A549 treated with dexamethasone at 1 μM for 4 hours (cell line): ENCODE measurements at places on chromosomes 3 and 15. TPM values are rescaled to one million over a fixed set of nuclear protein-coding genes. Genes with fewer than 3 reads are reported as not detected.

Gene FAM3D
- total RNA-seq, result not detected in 5 replicates

Gene ARGFX
- total RNA-seq, result not detected in 5 replicates

Gene GPR149
- not detected in 5 replicates for total RNA-seq

Gene HOMER2
- total RNA-seq, result 15.9 to 26.1 TPM (median 24.6 TPM) in 5 replicates

Gene GP9
- not detected in 5 replicates for total RNA-seq

Gene LIPH
- 4.7 to 6.1 TPM (median 5.1 TPM) in 5 replicates for total RNA-seq

Gene LMAN1L
- 0.04 TPM in 1 of 5 replicates, not detected in the others for total RNA-seq
